Pancreas (tissue), 10 donors: ENCODE measurements at places on chromosomes 6 and 20.
A peak's percentile ranks its signal among the peaks of the same experiment; 100 is the strongest.

DNA sequence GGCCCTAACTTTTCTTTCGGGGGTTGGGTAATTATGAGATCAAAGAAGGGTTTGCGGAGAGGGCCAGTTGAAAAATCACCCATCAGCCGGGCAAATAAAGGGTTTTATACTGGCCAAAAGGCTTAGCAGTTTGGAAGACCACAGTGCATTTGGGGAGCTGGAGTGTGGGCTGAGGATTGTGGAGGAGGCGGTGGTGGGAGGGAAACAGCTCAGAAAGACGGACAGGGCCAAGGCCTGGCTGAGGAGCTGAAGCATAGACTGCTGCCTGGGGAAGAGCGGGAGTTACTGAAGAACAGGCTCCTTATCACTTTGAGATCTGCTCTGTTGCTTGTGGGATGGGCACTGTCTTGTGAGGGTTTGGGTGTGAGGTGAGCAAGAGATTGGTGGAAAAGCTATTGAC, 144.2 kb downstream of the CARMIL1 start:
- no peak for DNase-seq

DNA sequence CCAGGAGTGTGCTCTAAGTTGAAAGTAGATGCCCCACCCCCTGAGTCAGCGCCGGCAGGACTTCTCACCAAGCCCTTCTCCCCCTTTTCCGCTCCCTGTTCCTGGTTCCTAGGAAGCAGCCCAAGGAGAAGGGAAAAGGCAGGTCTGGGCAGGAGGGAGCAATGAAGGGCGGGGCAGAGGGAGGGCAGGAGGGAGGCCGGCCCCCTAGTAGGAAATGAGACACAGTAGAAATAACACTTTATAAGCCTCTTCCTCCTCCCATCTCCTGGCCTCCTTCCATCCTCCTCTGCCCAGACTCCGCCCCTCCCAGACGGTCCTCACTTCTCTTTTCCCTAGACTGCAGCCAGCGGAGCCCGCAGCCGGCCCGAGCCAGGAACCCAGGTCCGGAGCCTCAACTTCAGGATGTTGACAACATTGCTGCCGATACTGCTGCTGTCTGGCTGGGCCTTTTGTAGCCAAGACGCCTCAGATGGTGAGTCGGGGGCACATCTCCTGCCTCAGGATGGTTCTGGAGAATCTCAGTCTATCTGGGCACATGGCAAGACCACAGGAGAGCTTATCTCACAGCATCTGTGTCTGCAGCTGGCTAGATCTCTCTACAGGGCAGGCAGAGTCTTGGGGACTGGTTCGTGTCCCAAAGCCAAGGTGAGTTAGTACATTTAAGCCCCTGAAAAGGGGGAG, at the start of gene PROCR:
Gene PROCR (plus strand): TSS at position 320 of the 681 bp plus-strand sequence. CDS start 83 bp downstream, at position 403.
- DNase-seq: peak; percentile 71

DNA sequence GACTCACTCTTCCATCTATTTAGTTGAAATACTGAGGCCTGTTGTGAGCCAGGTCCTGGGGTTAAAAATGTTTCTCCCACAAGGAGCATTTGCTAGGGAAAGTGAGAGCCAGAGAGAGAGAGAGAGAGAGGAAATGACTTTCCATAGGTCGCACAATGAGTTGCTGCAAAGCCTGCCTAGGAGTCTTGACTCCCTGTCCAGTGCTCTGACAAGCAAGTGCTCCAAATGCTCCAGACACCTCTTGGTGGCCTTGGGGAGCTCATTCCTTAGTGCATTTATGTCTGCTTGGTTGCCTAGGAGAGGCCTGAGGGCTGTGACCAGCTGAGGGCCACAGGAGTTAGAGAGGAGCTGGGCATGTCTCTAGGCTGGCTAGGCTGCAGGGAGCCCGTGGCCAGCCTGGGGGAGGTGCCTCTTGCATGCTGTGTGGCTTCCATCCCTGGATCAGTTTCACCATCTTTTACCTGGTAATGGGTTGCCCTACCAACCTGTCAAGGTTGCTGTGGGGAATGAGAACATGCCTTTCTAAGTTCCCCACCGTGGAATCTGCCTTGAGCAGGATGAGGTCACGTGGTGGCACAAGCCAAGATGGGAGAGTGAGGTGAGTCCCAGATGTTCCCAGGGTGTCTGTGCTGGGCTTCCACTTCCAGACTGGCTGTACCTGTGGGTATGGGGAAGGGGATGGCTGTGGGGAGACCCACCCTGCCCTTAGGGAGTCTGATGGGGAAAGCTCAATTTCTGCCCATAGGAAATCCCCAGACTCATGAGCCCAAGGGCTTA, 105.0 kb downstream of the VEGFA start:
- DNase-seq: no peak

GRCh38 chr6:494394-494793, 102.8 kb downstream of the IRF4 start:
- DNase-seq: no peak

DNA sequence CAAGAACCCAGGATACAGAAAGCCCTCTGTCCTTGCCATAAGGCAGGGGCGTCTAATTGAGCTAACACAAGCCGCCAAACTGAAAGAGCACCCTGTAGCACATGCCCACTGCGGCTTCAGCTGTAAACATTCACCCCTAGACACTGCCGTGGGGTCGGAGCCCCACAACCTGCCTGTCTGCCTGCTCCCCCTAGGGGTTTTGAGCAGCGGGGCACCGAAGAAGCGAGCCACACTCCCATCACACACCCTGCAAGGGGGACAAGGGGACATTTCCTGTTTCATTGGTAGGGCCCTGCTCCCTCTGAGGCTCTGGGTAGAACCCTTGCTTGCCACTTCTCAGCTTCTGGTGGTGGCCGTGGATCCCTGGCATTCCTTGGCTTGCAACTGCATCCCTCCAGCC, 45.2 kb upstream of the BCLAF1 start:
- DNase-seq: no peak
